ENCODE measurements at places on chromosomes 11 and 22. TPM values are rescaled to one million over a fixed set of nuclear protein-coding genes. Genes with fewer than 3 reads are reported as not detected.
A peak's percentile ranks its signal among the peaks of the same experiment; 100 is the strongest.

Gene KCNJ1
- 0.03 TPM for polyA plus RNA-seq

Gene MALAT1
- polyA plus RNA-seq, result 188 TPM

Gene ZNF214
- 0.70 TPM for polyA plus RNA-seq

Gene IL18
- 114 TPM for polyA plus RNA-seq

Gene MYOD1
- polyA plus RNA-seq, result not detected

Gene FAM181B
- polyA plus RNA-seq, result 0.01 TPM

Gene FOSL1
- polyA plus RNA-seq, result 55.8 TPM

Gene KRTAP5-8
- not detected for polyA plus RNA-seq

Gene OR4D5
- polyA plus RNA-seq, result not detected

Gene OR51Q1
- not detected for polyA plus RNA-seq

Gene B3GAT1
- not detected for polyA plus RNA-seq

Gene HBG2
- not detected for polyA plus RNA-seq

Gene GLYATL1B
- not detected for polyA plus RNA-seq

Gene VPS26B
- polyA plus RNA-seq, result 18.6 TPM

Gene MUC5B
- polyA plus RNA-seq, result 1.4 TPM

Gene SLC22A25
- polyA plus RNA-seq, result not detected

Gene HORMAD2
- polyA plus RNA-seq, result not detected

Gene CLDN5
- not detected for polyA plus RNA-seq

DNA sequence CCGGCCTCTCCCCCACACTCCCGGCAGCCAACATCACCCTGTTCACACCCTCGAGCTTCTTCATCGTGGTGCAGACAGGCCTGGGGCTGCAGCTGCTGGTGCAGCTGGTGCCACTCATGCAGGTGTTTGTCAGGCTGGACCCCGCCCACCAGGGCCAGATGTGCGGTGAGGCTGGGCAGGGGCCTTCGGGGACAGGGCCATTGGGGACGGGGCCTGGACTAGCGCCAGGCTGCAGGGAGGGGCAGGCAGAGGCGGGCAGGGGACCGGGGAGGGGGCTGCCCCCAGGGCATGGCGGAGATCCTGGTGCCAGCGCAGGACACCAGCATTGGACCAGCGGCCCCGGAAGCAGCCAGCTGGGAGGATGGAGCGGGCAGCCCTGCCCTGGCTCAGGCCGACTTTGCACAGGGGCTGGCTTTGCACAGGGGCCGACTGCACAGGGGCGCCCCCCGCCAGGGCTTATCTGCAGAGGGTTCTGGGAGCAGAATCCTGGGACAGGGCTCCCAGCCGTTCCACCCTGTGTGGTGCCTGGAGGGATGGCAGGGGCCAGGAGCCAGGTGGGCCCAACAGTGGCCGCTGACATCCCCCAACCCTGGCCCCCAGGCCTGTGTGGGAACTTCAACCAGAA, 8.6 kb downstream of the MUC5B start:
- DNase-seq, result no peak

GRCh38 chr11:115360186-115360824, 143.9 kb downstream of the CADM1 start:
- no peak for DNase-seq

- DNase-seq, result no peak
Observed at GRCh38 chr11:96658436-96658835, 268.6 kb downstream of the JRKL start.

GRCh38 chr11:102749101-102749722, 24.5 kb upstream of the MMP8 start:
- DNase-seq, result no peak

DNA sequence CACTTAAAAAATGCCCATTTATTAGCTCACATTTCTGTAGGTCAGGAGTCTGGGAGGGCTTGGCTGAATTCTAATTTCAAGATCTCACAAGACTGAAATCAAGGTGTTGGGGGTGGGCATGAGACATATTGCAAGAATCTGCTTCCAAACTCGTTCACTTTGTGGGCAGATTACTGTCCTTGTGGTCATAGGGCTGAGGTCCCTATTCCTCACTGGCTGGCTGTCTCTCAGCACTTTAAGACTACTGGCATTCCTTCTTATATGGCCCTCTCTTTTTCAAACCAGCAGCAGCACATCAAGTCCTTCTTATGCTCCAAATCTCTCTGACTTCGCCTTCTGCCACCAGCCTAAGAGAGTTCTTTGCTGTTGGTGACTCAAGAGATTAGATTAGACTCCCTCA, 27.8 kb upstream of the MYOD1 start:
- DNase-seq, result no peak

DNA sequence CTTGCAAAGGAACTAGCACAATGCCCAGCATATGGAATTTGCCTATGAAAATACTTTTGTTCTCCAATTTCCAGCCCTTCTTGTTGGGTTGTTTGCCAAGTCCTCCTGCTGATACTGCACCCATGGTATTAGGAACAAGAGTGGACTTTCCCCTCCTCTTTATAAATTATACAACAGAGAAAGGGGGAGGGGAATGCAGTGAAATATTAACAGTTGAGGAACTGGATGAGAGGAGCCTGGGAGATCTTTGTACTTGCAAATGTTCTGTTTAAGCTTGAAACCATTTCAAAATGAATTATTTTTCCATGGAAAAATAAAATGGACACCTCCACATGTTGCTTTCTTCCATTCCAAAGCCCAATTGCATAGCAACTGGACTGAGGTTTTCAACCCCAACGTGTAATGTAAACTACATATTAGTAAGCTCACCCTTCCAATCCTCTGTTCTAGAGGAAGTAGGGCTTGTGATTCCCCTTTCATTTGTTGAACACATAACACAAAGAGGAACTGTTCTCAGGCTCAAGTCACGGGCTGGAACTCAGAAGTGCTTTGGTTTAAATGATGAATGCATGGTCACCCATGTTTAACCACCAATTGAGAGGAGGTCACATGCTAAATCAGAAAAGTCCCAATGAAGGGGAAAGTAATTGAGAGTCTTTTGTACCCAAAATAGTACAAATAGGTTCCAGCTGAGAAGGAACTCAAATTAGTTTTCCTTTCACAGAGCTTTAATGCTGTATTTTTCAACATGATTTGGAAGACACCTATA, 66.2 kb upstream of the ZC3H12C start:
- DNase-seq, result no peak

- no peak for DNase-seq
Observed at GRCh38 chr11:94150704-94151685, 22.4 kb downstream of the PANX1 start.

- no peak for DNase-seq
Observed at GRCh38 chr11:70916351-70916750, 336.0 kb downstream of the SHANK2 start.

- DNase-seq, result no peak
Observed at GRCh38 chr11:132073787-132074186, 703.4 kb downstream of the NTM start.

GRCh38 chr11:290621-291231, 1.8 kb downstream of the PGGHG start:
- no peak for DNase-seq

DNA sequence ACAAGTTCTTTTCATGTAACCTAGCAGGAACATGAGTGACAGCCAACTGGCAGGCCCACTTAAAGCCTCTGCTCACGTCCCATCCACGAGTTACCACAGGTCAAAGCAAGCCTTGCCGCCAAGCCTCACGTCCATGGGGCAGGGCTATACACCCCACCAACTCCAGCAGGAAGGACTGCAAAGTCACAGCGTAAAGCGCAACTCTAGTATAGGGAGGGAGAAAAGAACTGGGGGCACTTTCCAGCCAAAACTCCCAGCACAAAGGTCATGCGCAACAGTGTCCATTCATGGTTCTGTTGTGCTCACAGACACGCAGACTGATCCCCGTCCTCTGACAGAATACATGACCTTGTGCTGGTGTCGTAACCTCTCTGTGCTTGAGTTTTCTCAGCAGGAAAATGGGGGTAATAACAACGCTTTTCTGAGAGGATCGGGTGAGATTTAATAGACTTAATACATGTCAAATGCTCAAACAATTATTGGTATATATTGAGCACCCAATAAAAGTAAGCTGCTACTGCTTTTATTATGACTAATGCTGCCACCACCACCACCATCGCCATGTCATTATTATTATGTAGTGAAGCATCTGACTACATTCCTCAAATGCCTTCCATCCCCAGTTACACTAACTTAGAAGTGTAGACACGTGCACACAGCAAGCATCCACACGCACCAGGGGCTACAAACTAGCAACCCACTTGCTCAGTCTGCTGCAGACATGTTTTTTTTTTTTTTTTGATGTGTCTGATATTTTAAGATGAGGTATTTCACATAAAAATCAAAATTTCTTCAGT, 104.4 kb upstream of the PARVA start:
- DNase-seq, result no peak

DNA sequence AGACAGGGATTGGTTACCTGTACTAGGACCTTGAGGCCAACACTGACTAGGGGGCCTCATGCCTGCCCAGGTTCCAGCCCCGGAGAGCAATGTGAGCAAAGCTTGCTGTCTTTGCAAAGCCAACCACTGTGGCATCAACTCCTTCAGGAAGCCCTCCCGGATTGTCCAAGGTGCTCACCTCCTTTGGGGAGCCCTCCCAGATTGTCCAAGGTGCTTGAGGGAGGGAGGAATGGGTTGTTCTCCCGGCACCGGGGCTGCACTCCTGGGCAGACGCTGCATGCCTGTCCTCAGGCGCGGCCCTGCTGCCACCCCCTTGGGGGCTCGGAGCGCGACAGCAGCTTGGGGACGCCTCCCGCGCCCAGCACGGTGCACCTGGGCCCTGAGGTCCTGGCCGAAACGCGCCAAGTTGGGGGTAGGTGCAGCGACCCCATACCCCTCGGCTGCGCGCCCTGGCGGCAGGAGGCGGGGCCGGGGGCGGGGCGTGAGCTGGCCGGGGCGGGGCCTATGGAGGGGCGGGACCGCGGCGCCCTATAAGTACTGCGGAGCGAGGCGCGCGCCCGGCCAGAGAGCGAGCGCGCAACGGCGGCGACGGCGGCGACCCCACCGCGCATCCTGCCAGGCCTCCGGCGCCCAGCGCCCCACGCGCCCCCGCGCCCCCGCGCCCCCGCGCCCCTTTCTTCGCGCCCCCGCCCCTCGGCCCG, at the start of gene CD81:
Gene CD81 (plus strand): TSS at position 560 of the 701 bp plus-strand sequence. CDS start 240 bp downstream, outside the sequence.
- DNase-seq, result peak; percentile 32

- DNase-seq, result no peak
Observed at GRCh38 chr22:23032658-23033057, 37.7 kb upstream of the GNAZ start.

DNA sequence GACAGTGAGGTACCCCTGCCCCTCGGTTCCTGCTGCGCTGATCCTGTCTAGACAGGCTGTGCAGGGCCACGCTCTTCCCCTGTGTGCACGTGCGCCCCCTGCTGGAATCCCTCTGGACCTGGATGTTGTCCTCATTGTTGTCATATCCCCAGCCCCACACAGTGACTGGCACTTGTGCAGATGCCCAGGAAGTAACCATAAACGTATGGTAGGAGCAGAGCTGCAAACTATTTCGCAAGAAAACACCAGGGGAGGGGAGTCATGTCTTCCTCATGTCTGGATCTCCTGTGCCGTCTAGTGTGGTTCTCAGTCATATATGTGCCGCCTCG, 114.7 kb downstream of the CRYBB2 start:
- DNase-seq, result peak; percentile 19

- no peak for DNase-seq
Observed at GRCh38 chr22:38564669-38565068, 5.3 kb downstream of the DMC1 start.

GRCh38 chr22:19984201-19984753, 32.3 kb downstream of the ARVCF start:
- DNase-seq, result peak; percentile 61

DNA sequence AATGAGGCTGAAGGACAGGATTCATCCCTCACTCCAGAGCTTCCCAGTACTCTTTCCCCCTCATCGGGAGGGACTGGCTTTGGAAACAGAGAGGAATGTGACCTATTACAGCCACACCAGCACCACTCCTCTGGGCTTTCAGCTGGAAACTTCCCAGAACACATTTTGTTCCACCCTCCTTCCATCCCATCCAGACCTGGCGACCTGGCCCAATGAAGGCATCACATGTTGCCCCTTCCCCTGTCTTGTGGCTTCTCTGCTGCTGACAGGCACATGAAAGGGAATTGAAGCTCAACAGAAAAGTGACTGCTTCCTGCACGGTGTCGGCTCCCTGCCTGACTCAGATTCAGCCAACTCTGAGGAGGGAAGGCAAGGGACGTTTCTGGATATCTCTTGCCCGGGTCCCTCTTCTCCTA, 19.1 kb downstream of the IRAG1 start:
- DNase-seq, result no peak

- DNase-seq, result no peak
Observed at GRCh38 chr11:2462543-2462985, 17.8 kb downstream of the KCNQ1 start.

DNA sequence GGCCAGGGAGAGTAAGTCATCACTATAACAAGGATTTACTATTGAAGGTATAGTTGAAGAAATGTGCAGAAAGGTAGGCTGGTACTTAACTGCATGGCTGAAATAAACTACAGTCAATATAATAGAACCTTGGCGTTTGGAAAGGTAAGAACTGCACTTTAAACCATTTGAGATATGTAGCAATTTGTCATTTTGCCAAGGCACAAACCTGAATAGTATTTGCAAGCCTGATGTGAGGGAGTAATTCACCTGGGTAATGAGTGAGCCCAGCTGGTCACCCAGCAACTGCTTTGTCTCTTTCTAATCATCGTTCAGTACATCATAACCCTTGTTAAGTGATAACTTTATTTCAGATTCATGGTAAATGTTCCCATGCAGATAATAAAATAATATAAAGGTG, 62.3 kb upstream of the SCUBE2 start:
- no peak for DNase-seq

- no peak for DNase-seq
Observed at GRCh38 chr11:62567018-62567633, 6.6 kb downstream of the EEF1G start.

DNA sequence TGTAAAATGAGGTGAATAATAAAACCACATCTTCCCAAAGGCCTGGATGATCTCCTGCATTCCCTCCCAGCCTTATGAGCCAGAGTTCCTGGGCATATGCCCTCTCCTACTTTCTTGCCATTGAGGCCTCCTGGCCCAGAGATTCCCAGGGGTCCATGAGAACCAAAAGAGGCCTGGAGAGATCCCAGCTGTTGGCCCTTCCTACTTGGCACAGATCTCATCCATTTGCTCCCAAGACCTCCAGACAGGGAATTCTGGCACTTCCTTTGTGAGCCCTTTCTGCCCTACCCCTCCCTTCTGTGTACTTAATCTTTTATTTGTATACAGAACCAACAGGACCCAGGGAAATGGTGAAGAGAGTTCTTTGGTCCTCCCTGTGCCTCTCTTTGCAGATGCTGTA, 21.4 kb downstream of the POU2F3 start:
- DNase-seq, result no peak

- DNase-seq, result no peak
Observed at GRCh38 chr22:39777716-39778454, 115.7 kb downstream of the ENTHD1 start.

- no peak for DNase-seq
Observed at GRCh38 chr11:118430956-118431355, 5.3 kb upstream of the KMT2A start.

- DNase-seq, result no peak
Observed at GRCh38 chr22:22936915-22937656, 49.5 kb downstream of the IGLL5 start.

Data from A549 (cell line).